ENCODE measurements at places on chromosomes 2 and 18. TPM values are rescaled to one million over a fixed set of nuclear protein-coding genes. Genes with fewer than 3 reads are reported as not detected.

- no peak for DNase-seq
Observed at GRCh38 chr18:60883587-60883986, 449.6 kb upstream of the CDH20 start.

- no peak for DNase-seq
Observed at GRCh38 chr2:70115646-70116442, 28.6 kb downstream of the PCBP1 start.

Gene ABCB11
- total RNA-seq: under 0.01 TPM

Gene CYB5A
- total RNA-seq: 293 TPM

- DNase-seq: no peak
Observed at GRCh38 chr2:191178806-191179514, 28.2 kb upstream of the STAT4 start.

DNA sequence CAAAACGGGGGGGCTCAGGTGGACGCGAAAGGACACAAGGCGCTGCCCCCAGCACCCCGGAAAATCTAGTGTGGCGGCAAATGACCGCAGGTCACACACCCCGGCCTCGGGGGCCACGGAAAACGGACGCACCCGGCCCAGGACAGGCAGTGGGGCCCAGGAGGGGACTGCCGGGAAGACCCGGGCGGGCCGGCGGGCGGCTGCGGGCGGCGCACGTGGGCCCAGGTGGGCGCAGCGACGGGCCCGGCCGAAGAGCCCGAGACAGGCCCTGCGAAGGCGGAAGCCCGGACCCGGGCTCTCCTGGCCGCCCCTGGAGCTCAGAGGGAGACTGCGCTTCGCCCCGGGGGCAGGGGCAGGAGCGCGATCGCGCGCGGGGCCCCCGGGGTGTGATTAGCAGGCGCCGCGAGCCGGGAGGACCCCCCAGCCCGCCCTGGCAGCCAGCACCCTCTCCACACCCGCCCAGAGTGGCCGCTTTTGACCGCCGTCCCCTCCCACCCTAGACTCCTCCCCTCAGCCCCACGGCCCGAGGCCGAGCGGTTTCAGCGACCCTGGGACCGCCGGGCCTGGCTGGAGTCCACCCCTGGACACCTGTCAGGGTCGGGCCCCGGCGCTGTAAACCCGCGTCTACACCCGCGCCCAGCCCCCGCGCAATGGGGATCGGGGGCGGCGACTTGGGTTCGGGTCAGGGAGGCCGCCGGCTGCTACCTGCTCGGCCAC is 773 bp downstream of the MBP start:
- peak; percentile 75 for DNase-seq

- DNase-seq: no peak
Observed at GRCh38 chr2:122977580-122977979, 1047.5 kb upstream of the CNTNAP5 start.

DNA sequence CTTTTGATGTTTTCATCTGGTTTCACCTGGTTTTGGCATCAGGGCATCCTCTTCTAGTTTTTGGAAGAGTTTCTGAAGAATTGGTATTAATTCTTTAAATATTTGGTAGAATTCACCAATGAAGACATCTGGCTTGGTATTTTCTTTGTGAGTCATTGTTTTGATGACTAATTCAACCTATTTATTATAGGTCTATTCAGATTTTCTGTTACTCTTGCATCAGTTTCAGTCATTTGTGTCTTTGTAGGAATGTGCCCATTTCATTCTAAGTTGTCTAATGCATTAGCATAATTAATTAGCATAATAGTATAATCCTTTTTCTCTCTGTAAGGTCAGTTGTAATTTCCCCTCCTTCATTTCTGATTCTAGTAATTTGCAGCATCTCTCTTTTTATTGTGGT is 8.0 kb downstream of the GNLY start:
- no peak for DNase-seq

Gene MYO7B
- not detected for total RNA-seq

Gene KIAA2012
- total RNA-seq: not detected

DNA sequence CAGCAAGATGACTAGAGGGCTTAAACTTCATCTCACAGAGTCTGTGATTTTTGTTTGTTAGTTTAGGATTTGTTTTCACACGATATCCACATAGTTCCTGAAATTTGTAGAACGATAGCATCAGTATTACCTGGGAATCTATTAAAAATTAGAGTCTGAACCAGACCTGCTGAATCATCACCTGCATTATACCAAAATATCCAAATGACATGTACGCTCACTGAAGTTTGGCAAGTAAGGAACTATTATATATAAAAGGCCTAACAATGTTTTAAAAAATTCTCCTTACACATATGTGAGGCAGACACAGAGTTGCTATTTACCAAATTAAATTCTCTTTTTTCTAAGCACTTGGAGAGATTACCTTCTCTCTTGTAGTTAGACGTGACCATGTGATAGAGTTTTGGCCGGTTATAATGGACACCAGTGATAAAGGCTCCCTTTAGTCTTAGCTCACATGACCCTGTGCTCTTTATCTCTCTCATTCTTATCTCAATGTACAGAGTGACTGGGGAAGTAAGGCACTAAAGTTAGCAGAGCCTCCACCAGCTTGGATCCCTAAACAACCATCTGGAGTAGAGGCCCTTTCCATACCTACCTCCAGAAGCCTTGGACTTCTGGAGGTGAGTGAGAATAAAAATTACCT is 363.1 kb downstream of the DSC3 start:
- no peak for DNase-seq

Gene RGPD3
- total RNA-seq: 0.80 TPM

- DNase-seq: no peak
Observed at GRCh38 chr2:159612255-159612901, 4.0 kb downstream of the BAZ2B start.

Gene CDH19
- total RNA-seq: 2.3 TPM

Gene SMYD1
- not detected for total RNA-seq

Gene MYOM1
- total RNA-seq: 4.0 TPM

Gene D2HGDH
- 29.6 TPM for total RNA-seq

DNA sequence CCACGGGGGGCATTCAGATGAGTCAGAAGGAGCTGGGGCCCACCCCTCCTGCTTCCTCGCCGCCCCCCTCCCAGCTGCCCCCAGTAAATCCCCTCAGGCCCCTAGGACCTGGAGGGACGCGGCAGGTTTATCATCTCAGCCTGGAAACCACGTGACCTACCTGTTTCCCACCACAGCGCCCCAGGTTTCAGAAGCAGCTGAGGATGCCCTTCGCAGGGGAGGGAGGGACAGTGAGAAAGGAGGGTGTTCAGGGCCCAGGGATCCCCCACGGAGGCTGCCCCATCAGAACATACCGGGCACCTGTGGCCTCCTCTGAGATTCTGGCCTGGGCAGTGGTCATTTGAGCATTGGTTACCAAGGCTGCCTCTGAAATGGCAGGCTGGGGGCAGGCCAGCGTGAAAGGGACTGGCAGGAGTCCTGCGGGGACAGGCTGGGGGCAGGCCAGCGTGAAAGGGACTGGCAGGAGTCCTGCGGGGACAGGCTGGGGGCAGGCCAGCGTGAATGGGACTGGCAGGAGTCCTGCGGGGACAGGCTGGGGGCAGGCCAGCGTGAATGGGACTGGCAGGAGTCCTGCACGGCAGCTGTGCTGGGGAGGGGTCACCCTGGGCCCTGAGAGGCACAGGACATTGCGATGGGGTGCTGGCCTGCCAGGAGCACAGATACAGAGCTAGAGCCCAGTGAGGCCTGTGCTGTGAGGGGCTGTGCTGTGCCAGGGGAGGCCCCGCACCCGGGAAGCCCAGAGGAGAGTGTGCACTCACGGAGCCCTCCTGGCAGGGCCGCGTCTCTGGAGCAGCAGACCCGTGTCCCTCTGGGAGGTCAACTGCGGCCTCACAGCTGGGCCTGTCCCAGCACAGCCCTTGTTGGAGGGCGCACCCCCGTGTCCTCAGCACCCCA is 1.6 kb downstream of the NEU4 start:
- DNase-seq: no peak

Gene KCNE4
- 8.3 TPM for total RNA-seq

DNA sequence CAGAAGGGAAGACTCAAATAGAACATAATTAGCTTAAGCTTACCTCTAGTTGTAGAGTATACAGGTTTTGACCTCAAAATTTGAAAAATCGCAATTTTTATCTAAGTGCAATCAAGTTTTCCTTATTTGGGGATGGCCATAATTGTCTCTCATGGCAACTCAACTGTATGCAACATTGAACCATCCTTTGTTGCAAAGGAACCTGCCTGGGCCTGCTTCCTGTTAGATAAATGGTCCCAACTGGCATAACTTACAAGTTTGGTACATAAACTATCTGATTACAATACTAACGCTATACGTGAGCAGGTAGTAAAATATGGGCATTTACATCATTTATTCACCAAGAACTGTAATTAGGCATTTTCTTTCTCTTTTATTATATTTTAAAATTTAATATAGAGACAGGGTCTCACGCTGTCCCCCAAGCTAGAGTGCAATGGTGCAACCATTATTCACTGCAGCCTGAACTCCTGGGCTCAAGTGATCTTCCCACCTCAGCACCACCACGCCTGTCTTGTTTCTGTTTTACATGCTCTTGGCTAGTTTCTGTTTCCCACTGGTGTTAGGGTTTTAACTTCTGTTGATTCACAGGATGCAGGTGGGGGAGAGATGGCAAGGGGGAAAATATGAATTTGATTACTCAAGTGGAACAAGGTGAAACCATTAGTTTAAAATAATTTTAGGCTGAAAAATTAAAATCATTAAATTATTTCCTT is 55.3 kb upstream of the B3GNT2 start:
- no peak for DNase-seq

Gene IHH
- total RNA-seq: not detected

GRCh38 chr18:75739682-75740081 is 312.2 kb upstream of the SMIM21 start:
- no peak for DNase-seq

- no peak for DNase-seq
Observed at GRCh38 chr2:47907039-47907781, 912 bp upstream of the FBXO11 start.

Gene CYRIA
- total RNA-seq: 21.3 TPM

DNA sequence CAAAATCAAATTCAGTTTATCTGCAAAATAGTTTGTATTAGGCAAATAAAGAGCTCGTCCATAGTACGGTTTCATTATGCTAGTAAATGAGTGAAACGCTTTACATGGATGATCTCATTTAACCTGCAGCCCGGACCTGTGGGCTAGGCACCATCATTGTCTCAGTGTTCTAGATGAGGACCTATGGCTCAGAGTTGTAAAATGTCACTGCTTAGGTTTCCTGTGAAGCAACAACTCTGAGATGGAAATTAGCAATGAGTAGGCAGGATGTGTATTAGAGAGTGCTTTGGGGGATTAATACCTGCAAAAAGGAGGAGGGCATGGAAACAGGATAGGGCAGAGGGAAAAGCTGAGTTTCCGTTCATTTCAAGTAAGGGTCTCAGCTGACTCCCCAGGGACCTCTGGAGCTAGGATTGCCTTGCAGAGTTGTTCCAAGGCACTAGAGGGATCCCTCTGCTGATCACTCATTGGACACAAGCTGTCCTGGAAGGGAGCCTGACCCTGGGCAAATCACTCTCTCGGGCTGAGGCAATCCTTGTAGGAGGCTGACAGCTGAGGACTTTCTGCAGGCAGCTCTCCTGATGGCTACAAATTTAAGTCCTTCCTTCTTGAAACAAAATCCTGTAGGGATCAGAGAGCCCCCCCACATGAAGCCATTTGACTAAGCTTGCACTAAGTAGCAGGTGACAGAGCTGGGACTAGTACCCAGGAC is 58.8 kb upstream of the SIX2 start:
- DNase-seq: no peak

Data from ovary (tissue), 10 donors.